Fibroblast of the conjunctiva (primary cell): ENCODE measurements at places on chromosomes 6 and 20.
A peak's percentile ranks its signal among the peaks of the same experiment; 100 is the strongest.

DNA sequence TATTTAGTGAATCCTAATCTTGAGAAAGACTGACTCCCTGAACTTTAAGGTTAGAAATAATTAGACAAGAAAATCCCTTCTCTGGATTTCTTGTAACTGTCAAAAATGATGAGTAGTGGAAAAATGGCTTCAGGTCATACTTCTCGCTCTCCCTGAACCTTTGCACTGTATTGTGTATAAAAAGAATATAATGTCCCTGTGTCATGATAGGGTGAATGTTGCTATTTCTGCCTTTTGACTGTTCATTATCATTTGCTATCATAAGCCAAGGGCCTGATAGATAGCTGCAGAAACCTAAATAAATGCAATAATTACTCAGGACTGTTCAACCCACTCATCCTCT, 39.3 kb downstream of the ALDH8A1 start:
- DNase-seq = no peak

GRCh38 chr20:39042279-39043150, 80.4 kb downstream of the DHX35 start:
- DNase-seq = no peak

DNA sequence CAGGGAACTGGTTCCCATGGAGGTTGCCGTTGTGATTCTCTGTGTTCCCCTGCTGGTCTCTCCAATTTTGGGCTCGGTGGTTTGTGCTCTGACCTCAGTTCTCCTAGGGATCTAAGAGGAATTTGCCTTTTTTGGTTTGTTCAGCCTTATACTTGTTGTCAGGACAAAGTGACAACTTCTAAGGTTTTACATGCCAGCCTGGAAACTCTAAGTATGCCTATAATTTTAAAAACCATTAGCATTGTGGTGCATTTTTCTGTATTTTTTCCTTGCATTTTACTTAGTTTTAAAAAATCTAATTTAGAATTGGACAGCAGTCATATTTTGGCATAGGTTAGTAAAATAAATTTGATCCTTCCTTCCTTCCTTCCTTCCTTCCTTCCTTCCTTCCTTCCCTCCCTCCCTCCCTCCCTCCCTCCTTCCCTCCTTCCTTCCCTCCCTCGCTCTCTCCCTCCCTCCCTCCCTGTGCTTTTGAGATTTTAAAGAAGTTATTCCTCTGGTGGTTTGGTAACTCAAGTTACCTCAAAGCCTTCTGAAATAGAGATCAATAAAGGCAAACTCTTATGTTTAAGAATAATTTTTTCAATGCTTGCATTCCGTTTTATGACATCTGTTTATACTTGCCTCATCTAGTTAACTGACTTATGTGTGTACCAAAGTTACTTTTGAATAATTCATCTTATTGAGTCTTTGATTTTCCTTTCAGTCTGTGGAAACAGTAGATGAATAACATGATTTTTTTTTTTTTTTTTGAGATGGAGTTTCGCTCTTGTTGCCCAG, 141.3 kb upstream of the RGS17 start:
- DNase-seq = no peak

GRCh38 chr6:87484491-87484890, 11.7 kb downstream of the SLC35A1 start:
- DNase-seq = no peak

- DNase-seq = no peak
Measured at GRCh38 chr6:53894091-53894490, 99.3 kb downstream of the LRRC1 start.

GRCh38 chr6:150354754-150355571, 13.8 kb upstream of the IYD start:
- DNase-seq = no peak

- no peak for DNase-seq
Measured at GRCh38 chr20:14758356-14758755, 420.9 kb upstream of the FLRT3 start.

GRCh38 chr6:80438772-80439171, 332.3 kb downstream of the BCKDHB start:
- DNase-seq = peak; percentile 79

DNA sequence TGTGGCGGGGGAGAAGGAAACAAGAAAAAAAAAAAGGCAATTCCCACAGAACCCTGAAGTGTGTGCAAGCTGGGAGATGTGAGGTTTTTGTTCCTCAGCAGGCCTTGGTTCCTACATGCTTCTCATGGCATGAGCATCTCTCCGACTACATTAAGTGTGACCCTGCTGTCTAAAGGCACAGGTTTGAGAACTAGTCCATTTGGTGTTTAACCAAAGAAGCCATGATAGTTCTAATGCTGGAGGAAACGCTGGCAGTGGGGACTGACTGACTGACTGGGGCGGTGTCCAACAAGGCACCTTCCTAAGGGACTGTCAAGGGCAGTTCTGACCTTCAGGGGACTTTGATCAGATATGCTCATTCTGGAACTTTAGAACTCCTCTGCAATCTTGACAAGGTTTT, 3.8 kb downstream of the TXNDC5 start:
- DNase-seq = no peak

GRCh38 chr6:143556529-143556928, 45.0 kb upstream of the FUCA2 start:
- DNase-seq = no peak

DNA sequence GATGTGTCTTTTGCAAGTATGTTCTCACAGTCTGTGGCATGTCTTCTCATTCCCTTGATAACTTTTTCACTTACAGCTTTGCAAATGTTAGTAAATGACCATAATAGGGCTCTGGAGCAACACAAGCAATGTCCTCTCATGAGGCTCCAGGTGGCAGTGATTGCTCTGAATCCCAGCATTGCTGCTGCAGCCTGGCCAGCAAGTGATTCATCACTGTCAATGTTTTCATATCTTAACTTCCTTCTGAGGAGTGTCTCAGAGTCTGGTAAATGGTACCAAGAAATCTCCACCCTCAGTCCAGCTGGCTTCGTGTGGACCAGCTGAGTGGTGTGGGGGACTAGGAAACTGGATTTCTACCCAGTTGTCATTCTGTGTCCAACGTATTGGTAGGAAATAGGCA, 139.6 kb downstream of the MYLK4 start:
- DNase-seq = peak; percentile 23

DNA sequence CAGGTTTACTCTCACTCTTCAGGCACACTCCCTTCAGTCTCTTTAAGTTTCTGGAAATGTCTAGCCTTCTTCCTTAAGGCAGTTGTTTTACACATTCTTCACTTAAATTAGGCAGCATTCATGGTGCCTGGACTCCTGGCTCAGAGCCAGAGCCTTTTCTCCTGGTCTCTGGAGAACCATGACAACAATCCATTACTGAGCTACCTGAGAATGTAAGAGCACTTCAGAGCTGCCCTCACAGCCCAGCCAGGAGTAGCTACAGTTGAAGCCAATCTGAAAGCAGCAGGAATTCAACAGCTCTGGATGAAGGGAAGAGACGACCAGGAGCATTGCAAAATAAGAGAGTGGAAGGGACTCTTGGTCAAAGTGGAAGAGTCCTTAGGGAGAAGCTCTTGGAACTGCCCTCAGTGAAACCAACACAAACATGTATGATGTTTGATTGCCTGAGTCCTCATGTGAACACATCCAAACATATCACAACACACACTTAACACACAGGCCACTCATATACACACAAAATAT, 416.8 kb upstream of the SPTLC3 start:
- no peak for DNase-seq

- no peak for DNase-seq
Measured at GRCh38 chr6:154736618-154737259, 3.5 kb downstream of the SCAF8 start.

GRCh38 chr6:11908436-11909105, 103.5 kb upstream of the HIVEP1 start:
- DNase-seq = no peak

- no peak for DNase-seq
Measured at GRCh38 chr6:96816301-96816817, 20.9 kb downstream of the GPR63 start.

GRCh38 chr6:8064638-8065518, 689 bp upstream of the BLOC1S5 start:
- DNase-seq = no peak

DNA sequence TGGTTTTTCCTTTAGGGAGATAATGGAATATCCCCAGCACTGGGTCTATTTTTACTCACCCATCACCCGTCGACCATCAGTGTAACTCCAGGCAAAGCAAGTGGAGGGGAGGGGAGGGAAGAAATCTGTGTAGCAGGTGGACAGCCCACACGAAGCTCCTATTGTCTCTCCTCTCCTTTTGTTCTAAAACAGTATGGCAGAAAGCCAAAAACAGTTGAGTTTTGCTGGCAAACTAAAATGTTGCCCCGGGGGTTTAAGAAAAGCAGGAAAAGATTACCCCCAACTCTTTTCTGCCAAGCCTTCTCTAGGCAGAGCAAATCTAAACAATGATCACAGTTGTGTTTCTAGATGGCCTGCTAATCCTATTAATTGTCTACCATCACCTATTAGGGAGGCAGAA, 89.7 kb downstream of the PREP start:
- no peak for DNase-seq

GRCh38 chr20:5153612-5154542, 27.1 kb downstream of the CDS2 start:
- DNase-seq = no peak

DNA sequence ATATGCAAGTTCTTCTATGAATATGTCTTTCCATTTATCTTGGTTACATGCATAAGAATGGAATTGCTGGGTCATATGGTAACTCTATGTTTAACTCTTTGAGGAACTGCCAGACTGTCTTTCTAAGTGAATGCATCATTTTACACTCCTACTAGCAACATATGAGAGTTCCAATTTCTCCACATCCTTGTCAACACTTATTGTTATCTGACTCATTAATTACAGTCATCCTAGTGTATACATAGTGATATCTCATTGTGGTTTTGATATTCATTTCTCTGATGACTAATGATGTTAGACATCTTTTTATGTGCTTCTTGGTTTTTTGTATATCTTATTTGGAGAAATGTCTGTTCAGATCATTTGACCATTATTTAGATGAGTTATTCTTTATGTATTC, 96.7 kb upstream of the LAMP5 start:
- DNase-seq = no peak

DNA sequence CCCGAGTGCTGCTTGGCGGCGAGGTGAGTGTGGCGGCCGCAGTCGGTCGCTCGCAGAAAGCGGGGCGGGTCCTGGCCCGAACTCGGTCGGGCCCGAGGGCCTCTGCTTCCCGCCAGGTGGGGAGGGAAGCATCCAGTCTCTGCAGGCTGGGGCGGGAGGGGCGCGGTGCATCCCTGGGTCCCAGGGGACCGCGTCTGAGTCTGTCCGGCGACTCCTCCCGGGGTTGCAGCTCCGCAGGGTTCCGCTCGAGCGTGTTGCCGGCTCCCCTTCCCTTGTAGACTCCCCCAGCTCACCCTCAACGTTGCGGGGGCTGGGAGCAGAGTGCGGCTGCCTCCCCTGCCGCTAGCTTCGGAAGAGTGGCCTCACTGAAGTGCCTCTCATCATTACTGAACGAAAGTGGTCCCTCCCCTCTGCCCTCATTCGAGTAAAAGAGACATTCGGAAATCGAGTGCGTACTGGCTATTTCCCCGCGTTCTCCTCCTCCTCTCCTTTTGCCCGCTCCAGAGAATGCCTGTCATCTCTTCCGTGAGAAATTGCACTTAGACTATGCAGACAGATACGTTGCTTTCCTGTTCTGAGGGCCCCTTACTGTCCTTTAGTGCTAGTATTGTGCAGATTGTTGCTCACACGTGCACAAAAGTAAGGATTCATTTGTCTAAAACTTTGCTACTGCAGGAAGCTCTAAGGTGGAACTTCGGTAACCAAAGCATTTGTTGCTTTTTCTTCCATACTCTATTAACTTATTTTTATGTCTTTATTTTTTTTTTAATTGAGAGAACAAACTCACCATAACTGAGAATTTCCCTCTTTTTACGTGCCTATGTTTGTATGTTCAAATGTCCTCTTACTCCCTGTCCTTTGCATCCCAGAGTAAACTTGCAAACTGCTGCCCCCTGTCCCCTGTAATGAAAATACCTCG, 751 bp downstream of the MAP3K4 start:
- peak; percentile 71 for DNase-seq

GRCh38 chr6:166313255-166314070, 5.3 kb upstream of the PRR18 start:
- peak; percentile 24 for DNase-seq

DNA sequence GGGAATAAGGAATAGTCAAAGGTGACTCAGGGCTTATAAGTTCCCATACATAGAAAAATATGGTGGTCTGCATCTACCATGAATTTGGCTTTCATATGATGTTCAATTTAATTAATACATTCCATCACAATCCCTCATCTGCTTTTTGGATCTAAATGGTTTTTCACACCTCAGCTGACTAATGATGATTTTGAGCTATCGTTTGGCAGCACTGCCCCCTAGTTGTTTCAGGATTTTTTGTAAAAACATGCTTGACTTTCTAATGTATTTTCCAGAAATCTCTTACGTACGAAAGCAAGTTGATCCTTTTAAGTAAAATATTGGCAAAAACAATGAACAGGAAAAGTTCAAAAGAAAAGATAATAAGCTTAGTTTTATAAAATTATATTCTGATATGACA, 408.6 kb upstream of the ADGRB3 start:
- no peak for DNase-seq

- DNase-seq = no peak
Measured at GRCh38 chr6:43090559-43090956, 14.4 kb downstream of the PTK7 start.

DNA sequence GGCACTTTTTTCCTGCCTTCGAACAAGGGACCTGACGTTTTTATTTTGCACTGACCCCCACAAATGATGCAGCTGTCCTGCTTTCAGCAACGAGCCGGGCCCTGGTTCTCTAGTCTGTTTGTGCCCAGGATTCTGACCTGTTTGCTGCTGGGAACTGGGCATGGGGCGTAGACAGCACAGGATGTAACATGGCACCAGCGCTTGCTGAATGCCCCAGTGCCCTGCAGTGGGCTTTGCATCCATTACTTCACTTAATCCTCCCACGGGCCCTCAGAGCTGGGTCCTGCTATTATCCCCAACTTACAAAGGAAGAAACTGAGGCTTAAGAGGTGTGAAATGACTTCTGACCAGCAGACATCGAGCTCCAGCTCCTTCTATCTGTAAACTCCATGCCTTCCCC, 80.4 kb upstream of the PMEPA1 start:
- no peak for DNase-seq

GRCh38 chr6:118476551-118476950, 71.5 kb upstream of the PLN start:
- DNase-seq = no peak

- peak; percentile 33 for DNase-seq
Measured at GRCh38 chr20:41476013-41476441, 109.4 kb upstream of the EMILIN3 start.

- DNase-seq = no peak
Measured at GRCh38 chr6:3190056-3190455, 32.7 kb upstream of the TUBB2A start.

GRCh38 chr6:169216830-169217229, 36.8 kb downstream of the THBS2 start:
- peak; percentile 73 for DNase-seq

- no peak for DNase-seq
Measured at GRCh38 chr6:136465766-136466303, 84.4 kb downstream of the MAP7 start.

- no peak for DNase-seq
Measured at GRCh38 chr6:87093651-87094050, 1.3 kb downstream of the CGA start.
